ENCODE measurements at places on chromosomes 5 and 9.

GRCh38 chr9:19456426-19456825 lies 47.6 kb downstream of the ACER2 start:
- no peak for DNase-seq

GRCh38 chr5:50653946-50654345 lies 12.5 kb upstream of the PARP8 start:
- no peak for DNase-seq

DNA sequence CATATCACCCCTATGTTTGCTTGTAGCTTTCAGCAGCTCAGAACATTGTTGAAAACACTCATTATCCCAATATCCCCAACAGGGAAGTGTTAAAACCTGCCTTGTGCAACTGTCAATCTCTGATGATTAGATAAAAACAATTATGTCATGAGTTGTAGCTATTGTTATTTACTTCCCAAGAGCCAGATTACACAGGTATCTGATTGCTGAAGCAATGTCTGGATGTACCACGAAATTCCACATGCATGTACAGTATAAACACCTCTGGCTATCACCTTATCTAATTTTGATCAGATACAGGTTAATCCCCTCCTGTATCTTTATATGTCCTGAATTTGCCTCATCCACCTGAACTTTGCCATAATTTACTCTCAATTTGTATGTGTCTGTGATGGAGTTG lies 38.7 kb downstream of the TMC1 start:
- DNase-seq, result no peak

DNA sequence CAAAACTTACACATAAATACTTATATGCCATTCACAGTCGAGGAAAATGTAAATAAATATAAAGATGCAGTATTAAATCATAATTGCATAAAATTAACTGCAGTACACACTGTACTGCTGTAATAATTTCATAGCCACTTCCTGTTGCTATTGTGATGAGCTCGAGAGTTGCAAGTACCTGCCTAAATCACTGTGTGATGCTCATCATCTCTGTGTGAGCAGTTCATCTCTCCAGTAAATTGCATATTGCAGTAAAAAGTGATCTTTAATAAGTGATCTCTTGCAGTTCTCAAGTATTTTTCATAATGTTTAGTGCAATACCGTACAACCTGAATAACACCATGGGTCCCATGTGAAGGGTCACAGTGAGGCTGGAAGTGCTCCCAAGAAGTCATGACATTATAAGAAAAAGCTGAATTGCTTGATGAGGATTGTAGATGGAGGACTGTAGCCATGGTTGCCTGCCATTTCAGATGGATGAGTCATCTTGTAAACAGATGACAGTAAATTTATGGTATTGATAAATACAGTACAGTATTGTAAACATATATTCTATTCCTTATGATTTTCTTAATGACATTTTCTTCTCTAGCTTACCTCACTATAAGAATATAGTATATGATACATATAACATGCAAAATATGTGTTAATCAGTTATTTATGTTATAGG lies 34.9 kb downstream of the SYK start:
- no peak for DNase-seq

DNA sequence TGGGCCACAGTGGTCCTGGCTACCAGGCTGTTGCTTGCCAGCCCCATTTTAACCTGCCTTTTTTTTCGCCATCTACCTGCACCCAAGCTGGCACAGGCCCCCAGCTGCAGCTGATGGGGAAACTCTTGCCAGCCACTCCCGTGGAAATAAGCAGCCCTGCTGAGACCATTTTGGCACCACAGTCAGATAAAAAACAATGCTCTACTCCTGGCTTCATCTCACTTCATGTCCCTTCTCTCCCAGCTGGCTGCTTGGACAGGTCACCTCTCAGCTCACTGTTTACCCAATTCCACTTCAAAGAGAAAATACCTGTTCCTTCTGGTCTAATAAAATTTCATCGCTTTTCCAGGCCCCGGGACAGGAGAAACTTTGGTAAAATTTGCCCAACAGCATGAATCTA lies 322.6 kb upstream of the SLC30A5 start:
- DNase-seq, result no peak

Data from stimulated activated CD8-positive, alpha-beta memory T cell treated with anti-CD3 and anti-CD28 coated beads, Interleukin-2, amount 100 ng/mL, for 48 hours (primary cell).